ENCODE measurements at places on chromosomes 3 and 15.

GRCh38 chr3:61110576-61110975 is 140.7 kb downstream of the FHIT start:
- no peak for DNase-seq

GRCh38 chr3:100558233-100558632 is 51.2 kb upstream of the ADGRG7 start:
- no peak for DNase-seq

GRCh38 chr3:122430371-122430770 is 14.5 kb upstream of the WDR5B start:
- no peak for DNase-seq

- no peak for DNase-seq
Measured at GRCh38 chr3:54374214-54374852, 252.0 kb downstream of the CACNA2D3 start.

DNA sequence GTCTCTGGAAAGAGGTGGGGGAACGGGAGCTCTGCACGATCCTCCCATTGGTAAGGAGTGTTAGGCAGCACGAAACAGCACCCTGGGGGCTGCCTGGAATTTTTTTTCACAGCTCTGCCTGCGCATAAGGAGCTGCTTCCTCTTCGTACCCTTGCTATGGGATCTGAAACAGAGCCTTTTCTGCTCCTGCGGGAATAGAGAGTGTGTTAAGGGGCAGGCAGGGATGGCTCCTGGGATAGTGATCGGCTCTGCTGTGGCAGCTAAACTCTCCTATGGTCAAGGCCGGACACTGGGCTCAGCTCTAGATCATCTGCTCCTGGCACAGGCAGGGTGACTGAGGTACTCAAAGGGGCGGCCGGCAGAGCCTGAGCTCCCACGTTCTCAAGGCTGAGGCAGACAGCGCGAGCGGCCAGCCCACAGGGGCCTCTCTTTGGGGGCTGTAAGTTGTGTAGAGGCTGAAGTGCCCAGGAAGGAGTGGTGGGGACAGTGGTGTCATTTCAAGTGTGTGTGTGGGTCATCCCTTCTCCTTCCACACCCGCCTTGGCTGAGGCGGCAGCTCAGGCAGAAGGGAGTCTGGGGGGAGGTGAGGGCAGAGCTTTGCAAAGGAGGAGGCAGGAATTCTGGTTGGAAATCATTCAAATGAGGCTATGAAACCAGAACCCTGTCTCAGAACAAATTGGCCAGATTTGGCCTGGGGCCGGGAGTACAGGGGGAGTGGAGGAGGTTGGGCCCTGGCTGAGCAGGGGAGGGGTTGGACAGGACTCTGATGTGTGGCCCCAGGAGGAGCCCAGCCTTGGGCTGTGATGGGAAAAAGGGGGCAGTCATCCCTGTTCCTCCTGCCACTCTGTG is 31.0 kb downstream of the EPHB3 start:
- no peak for DNase-seq

- no peak for DNase-seq
Measured at GRCh38 chr3:151538456-151539393, 77.9 kb upstream of the IGSF10 start.

GRCh38 chr3:178518660-178519396 is 17.4 kb upstream of the KCNMB2 start:
- DNase-seq: no peak

DNA sequence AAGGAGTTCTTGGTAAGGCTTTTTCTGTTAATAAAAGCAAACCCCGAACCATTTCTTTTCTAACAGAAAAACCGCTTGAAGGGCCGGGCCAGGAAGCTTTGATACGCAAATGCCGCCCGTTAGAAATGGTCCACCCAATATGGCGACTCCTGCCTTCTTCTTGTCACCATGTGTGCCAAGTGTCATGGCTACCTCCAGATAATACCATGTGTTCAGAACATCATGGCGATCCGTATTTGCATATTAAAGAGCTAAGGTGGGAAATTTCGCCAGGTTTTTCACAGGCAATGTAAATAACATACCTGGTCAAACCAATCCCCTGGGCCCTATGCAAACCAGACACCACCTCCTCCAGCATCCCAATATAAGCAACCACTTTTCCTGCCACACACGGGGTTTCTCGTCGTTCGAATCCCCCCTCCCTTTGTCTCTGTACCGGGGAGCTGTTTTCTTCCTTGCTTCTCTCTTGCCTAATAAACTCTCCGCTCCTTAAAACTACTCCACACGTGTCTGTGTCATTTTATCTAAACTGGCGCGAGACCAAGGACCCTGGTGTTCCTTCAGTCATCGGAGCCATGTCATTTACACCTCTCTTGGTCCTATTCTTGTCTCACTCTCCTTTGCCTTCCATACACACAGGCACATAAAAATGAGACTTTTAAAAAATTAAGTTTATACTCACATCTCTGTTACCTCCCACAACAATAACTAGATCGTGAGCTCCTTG is 34.5 kb downstream of the NCEH1 start:
- no peak for DNase-seq

- peak; percentile 3 for DNase-seq
Measured at GRCh38 chr3:151268267-151269235, 9.8 kb downstream of the P2RY14 start.

DNA sequence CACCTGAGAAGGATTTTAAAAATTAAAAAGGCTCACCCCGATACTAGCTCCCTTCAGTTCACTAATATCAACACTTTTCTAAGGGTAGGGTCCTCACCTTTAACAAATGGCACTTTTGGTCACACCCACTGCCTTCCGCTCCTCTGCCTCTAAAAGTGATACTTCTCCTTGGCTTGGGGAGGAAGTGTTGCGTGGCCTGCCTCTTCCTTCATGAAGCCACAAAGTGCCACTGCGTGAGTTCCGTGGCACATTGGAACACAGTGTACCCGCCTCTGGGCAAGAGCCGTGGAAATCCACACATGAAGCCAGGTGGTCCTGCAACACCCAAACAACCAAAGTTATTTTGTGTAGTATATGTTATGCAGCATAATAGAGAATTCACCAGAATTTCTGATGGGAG is 3.9 kb downstream of the B4GALT4 start:
- no peak for DNase-seq

GRCh38 chr3:149808209-149808829 is 4.7 kb upstream of the RNF13 start:
- peak; percentile 5 for DNase-seq

GRCh38 chr15:75830910-75831805 is 12.1 kb upstream of the UBE2Q2 start:
- DNase-seq: no peak

DNA sequence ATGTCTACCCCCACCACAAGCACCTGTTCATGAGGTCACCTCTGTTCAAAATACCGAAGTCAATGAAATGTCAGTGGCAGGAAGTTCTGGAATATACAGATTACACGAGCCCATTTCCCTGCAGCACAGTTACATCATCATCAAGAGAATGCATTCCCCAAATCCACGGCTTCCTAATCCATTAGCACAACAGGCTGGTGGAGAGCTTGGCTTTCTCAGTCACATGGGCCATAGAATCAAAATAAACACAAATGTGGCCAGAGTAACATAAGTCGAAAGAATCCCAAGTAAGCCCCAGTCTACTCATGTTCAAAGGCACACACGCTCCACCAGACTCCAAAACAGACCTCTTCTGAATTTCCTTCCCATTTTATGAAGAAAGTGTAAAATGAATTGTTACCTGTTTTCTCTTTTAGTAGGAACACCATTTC is 419.3 kb downstream of the MAGI1 start:
- DNase-seq: no peak

DNA sequence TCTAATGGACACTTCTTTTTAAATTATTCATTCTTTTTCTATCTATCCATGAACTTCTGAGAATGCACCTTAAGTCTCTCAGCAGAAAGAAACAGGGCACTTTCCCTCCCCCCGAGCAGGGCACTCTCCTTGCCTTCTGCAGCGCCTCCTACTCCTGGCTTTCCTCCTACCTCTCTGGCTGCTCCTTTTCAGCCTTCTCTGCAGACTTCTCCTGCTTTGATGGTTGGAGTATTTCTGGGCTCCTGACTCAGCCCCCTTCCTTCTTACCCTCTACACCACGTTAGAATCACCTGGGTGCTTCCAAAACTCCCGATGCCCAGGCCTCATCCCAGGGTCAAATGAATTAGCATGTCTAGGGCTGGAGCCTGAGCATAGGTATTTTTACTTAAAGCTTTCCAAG is 3.4 kb downstream of the SCN5A start:
- no peak for DNase-seq

DNA sequence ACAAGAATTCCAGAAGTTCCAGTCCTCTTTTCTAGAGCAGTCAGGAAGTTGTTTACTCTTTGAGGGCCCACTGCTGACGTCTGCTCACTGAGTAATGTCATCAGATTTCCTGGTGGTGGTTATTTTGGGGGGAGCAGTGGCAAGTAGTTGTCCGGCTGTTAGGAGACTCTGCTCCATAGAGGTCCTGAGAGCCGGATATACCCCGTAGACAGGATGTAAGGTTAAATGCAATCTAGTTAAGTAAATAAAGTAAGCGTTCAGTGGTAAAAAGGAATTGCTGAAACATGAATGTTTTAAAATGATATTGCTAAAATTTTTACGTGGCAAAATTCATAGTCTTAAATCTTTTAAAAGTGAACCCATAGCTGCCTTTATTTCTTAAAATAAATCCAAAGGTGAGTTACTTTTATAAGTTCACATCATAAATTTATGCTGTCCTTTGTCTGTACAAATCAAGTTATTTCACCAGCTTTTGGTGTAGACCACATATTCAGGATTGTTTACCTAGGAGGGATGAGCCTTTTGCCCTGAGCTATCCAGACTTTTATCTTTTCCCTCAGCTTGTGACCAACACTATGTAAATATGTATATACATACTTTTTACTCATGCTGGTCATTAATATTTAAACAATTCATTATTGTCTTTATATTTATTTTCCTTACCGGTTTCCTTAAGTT is 65.8 kb downstream of the PDE8A start:
- no peak for DNase-seq

DNA sequence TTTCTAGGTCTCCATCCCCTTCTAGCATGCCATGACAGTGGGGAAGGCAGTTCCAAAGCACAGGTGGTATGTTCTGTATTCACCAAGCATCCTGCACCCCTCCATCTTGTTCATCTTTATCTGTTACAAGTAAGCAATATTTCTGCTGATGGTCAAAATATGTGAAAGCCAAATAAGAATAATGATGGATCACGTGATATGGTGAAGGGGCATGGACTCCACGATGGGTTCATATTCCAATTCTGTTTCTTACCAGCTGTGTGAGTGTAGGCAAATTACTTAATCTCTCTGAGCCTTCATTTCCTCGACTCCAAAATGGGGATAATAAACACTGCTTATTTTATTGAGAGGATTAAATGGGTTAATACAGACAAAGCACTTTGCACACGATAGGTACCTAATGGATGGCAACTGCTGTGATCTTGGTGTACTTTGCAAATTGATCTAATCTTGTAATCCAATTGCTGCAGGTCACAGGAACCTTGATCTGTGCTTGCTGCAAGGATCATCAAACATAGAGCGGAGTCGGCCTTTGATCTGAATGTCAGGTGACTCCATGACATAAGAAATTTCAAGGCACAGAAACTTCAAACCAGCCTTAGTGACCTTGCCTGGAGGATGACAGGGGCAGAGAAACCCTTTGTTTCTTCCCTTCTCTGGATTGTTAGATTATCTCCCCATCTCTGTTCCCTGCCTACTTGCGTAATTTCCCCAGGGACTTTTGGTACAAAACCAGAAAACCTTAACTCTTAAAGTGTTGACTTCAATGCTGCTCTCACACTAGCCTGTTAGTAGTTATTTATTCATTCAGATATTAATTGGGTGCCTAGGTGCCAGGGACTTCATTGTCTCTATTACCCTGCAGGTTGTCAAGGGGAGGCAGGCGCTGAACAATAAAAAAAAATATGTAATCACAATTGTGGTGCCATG is 25.8 kb downstream of the SIAH2 start:
- DNase-seq: no peak

DNA sequence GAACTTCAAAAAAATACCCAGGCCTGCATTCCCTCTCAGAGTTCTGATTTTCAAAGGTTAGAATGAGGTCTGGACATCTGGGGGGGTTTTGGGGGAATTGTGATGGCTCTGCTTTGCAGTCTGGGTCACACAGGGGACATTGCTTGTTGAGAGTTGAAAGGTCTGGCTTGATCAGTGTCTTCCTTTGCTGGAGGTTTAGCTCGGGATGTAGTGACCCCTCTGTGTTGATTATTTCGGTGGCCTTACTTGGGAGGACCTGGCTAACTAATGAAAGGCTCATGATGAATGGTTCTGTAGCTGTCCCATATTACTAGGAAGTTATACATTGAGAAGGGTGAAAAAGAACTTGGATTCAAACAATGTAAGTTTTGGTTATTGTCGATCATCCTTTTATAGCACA is 23.7 kb downstream of the TPM1 start:
- no peak for DNase-seq

DNA sequence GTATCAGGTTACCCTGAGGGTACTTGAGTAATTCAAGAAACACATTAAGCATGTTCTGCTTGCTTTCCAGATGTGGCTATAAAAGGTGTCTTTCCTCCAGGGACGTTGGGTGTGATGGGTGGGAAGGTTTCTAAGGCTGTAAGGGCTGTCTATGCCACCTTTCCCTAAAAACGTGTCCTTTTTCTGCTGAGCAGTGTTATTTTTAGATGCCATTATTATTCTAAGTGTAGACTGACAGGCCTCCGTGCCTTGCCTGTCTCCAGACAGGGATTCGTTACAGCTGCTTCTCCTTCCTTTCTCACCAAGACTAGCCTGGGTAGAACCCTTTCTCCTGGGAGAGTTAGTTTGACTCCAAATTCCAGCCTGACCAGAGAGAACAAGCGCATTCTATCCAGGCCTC is 26.8 kb upstream of the RHO start:
- no peak for DNase-seq

GRCh38 chr3:25423780-25424588 is 4.1 kb upstream of the RARB start:
- DNase-seq: no peak

DNA sequence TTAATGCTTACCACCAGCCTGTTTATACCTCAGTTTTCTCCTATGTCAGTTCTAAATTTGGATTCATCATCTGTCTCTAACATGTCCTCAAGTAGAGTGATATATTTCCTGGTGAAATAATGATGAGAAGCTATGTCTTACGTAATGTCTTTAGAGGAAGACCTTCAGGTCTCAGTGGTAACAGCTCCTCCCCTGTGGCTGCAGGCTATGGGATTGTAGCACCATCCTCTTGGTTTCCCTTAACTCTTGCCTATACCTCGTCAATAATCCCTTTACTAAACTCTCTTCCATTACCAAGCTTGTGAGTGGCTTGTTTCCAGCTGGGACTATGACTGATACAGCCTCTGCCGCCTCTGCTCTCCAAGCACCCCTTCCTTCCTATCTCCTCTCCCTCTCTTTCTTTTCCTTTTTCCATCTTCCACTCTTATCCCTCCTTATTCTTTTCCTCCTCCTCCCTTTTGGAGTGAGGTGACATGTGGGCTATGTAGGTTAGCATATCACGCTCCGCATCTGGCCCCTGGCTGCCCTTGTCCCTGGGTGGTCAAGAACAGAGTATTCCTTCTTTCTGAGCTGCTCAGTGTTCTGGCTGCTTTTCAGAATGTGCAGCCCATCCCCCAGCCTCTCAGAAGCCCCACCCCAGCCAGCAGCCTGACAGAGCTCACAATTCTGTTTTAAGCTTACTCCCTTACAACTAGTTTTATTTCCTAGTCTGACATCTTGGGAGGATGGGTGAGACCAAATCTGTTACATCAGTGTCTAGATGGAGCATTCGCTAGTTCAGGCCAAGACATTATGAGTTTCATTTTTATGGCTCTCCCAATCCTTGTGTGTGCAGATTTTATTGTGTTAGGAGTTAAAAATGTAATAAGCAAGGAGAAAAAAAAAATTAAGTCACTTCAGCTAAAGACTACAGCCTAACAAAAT is 75.0 kb upstream of the RNU6-1 start:
- DNase-seq: no peak

Data from activated naive CD4-positive, alpha-beta T cell (primary cell).